ENCODE measurements at places on chromosomes 4 and X. TPM values are rescaled to one million over a fixed set of nuclear protein-coding genes. Genes with fewer than 3 reads are reported as not detected.

RTL9 gene
- 0.18 TPM for polyA plus RNA-seq

CSAG1 gene
- polyA plus RNA-seq: not detected

- H3K4me1 ChIP-seq: peaks cover 7% of the 10 kb centered on the region
- no peak overlapping the region for H3K4me3 ChIP-seq
- H3K27me3 ChIP-seq: no peaks in the 10 kb centered on the region
- peaks cover 5% of the 10 kb centered on the region for H3K36me3 ChIP-seq
- no peak overlapping the region for H3K27ac ChIP-seq
Measured at GRCh38 chr4:1293991-1294390, 4.3 kb downstream of the MAEA start.

GRCh38 chr4:48664938-48665337 is 115.1 kb downstream of the FRYL start:
- H3K4me3 ChIP-seq: no peak overlapping the region
- no peaks in the 10 kb centered on the region for H3K27me3 ChIP-seq
- H3K36me3 ChIP-seq: no peaks in the 10 kb centered on the region
- H3K27ac ChIP-seq: no peak overlapping the region
- no peak for DNase-seq
- no peaks in the 10 kb centered on the region for H3K4me1 ChIP-seq

POU4F2 gene
- not detected for polyA plus RNA-seq

GRCh38 chr4:84814094-84814750 is 152.3 kb downstream of the WDFY3 start:
- H3K27ac ChIP-seq: peak overlapping the region; percentile 45
- no peaks in the 10 kb centered on the region for H3K27me3 ChIP-seq
- DNase-seq: peak; percentile 91
- no peak overlapping the region for H3K4me3 ChIP-seq
- H3K4me1 ChIP-seq: peaks cover 6% of the 10 kb centered on the region

DNA sequence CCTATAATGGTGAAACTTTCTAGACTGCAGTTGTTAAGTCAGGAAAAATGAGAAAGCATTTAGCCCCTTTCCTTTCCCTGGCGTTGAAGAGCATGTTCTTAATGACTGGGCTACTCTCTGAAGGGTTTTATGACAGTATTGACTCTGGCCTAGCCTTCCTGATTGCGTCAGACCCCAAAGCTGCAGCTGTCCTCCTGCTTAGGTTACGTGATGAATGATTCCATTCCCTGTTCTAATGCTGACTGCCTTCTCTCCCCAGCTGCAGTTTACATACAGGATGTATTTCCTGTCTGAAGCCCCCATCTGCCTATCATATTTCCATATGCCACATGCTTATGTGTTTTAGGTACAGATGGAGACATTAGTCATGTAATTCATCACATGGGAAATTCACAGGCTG is 105.8 kb upstream of the EGFL6 start:
- no peak overlapping the region for H3K4me3 ChIP-seq
- peak; percentile 93 for DNase-seq
- no peaks in the 10 kb centered on the region for H3K27me3 ChIP-seq
- no peaks in the 10 kb centered on the region for H3K36me3 ChIP-seq
- peaks cover 2% of the 10 kb centered on the region for H3K4me1 ChIP-seq

DNA sequence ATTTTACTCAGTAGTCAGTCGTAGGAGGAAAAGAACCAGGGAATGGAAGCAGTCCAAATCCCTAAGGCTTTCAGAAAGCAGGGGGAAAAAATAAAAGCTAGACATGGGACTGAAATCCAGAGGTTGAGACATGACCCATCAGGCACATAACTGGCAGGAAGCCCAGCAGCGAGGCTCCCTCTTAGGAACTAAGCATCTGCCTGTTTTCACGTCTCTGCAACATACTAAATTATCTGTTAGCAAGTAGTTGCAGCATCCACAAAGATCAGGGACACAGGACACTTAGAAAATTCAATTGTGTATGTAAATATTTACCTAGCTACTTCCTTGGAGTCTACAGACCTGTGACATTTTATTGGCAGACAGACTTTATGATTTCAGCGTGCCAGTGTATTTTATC is 118.0 kb upstream of the EDNRA start:
- peak; percentile 42 for DNase-seq
- no peaks in the 10 kb centered on the region for H3K27me3 ChIP-seq
- H3K27ac ChIP-seq: no peak overlapping the region
- no peaks in the 10 kb centered on the region for H3K36me3 ChIP-seq
- H3K4me3 ChIP-seq: no peak overlapping the region

GPRIN3 gene
- polyA plus RNA-seq: 0.01 TPM

SUPT20HL2 gene
- polyA plus RNA-seq: not detected

DNA sequence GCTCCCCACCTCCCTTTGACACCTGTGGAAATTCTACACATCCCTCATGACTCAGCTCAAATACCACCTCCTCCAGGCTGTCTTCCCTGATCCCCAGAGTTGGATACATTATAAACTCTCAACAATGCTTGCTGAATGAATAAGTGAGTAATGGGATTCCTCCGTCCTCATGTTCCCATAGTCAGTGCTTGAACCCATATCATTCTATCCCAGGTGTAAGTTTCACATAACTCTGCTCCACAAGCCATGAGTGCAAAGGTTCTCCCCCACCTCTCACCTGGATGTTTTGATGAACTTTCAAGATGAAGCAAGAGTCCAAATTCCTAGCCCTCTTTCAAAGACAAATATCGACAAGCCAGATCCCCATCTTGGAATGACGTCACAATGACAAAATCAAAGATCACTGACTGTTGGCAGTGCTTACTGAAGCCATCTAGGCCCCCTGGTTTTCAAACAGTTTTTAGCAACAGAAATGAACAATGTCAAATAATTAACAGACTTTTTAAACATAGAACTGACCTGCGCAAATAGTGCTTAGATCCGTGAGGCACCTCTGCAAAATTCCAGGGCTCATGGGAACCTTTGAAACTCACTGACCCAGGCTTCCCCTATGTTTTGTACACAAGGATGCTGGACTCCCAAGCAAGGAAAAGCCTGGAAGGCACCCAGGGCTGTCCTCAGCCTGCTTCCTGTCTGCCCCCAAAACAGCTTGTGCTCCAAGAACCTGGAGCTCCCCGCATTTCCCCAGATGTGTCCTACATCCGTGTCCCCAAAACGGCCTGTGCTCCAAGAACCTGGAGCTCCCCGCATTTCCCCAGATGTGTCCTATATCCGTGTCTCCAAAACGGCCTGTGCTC is 4.0 kb downstream of the SLC2A9 start:
- peaks cover 4% of the 10 kb centered on the region for H3K4me1 ChIP-seq
- no peak overlapping the region for H3K27ac ChIP-seq
- DNase-seq: no peak
- no peaks in the 10 kb centered on the region for H3K36me3 ChIP-seq

DNA sequence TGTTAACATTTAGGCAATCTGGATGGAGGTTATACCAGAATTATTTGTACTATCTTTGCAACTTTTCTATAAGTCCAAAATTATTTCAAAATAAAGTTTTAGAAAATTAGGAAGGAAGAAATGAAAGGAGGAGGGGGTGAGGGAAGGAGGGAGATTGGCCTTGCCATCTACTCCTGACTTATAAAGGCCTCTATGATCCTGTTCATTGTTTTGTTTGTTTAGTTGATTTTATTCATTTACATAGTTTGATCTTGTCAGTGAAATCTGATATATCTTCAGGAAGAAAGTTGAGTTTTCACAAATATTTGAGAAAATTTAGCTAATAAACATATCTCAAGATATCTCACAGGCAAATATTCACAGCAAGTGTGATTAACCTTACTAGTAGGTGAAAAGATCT is 189.3 kb upstream of the NOCT start:
- H3K27ac ChIP-seq: no peak overlapping the region
- no peaks in the 10 kb centered on the region for H3K4me1 ChIP-seq
- DNase-seq: no peak
- H3K27me3 ChIP-seq: peaks cover 3% of the 10 kb centered on the region
- H3K36me3 ChIP-seq: no peaks in the 10 kb centered on the region

UGT2B7 gene
- not detected for polyA plus RNA-seq

AREG gene
- polyA plus RNA-seq: 0.50 TPM

DNA sequence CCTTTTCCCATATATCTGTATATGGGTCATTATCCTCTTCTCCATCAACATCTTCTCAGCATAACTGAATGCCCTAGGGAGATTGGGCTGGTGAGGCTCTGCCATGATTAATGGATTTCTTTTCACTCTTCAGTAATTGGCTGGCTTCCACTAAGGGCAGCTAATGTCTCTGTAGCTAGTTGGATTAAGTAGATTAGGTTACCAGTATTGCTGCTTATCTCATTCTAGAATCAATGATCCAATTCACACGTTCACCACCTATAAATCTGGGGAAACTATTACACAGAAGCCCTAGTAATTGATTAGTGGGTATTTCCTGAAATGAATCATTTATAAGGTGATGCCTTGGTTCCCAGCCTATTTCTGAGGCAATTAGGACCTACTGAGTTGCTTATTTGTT is 94.8 kb downstream of the KDR start:
- no peak overlapping the region for H3K4me3 ChIP-seq
- DNase-seq: no peak
- no peak overlapping the region for H3K27ac ChIP-seq
- H3K36me3 ChIP-seq: no peaks in the 10 kb centered on the region
- no peaks in the 10 kb centered on the region for H3K27me3 ChIP-seq
- H3K4me1 ChIP-seq: no peaks in the 10 kb centered on the region

DNA sequence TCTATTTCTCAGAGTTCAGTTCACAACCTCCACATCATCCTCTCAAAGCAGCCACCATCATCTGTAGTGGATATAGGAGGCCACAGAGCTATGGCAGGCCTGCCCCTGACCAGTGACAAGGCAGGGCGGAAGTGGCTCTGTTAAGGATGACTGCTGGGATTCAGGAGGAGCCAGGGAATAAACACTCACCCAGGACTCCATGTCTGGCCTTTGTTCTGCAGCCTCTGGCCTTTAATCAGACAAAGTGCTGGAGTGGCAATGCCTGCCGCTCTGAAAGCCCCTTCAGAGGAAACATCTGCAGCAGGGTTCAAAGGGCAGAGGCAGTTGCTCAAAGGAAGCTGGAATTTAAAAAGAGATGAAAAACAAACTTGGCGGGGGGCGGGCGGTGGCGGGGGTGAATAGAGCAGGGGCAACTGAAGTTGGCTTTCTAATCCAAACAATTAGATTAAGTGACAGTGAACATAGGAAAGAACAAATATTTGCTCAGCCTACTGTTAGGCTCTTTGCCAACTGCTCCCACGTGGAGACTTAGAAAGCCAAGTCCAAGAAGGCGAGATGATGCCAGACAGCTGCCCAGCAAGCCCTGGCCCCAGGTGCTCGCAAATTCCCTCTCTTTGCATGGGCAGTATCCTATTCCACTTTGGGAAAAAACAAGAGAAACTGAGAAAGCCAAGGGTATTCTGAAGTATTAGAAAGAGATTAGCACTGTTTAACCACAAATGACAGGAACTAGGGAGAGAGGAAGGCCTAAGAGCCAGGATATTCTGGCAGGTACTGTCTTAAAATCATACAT is 5.5 kb downstream of the MPP1 start:
- H3K36me3 ChIP-seq: no peaks in the 10 kb centered on the region
- H3K27ac ChIP-seq: peak overlapping the region; percentile 82
- H3K4me3 ChIP-seq: no peak overlapping the region
- H3K27me3 ChIP-seq: no peaks in the 10 kb centered on the region

GRCh38 chrX:110046001-110046400 is 43.1 kb downstream of the TMEM164 start:
- no peaks in the 10 kb centered on the region for H3K4me1 ChIP-seq
- no peaks in the 10 kb centered on the region for H3K27me3 ChIP-seq
- no peak for DNase-seq
- no peaks in the 10 kb centered on the region for H3K36me3 ChIP-seq
- H3K4me3 ChIP-seq: no peak overlapping the region

DNA sequence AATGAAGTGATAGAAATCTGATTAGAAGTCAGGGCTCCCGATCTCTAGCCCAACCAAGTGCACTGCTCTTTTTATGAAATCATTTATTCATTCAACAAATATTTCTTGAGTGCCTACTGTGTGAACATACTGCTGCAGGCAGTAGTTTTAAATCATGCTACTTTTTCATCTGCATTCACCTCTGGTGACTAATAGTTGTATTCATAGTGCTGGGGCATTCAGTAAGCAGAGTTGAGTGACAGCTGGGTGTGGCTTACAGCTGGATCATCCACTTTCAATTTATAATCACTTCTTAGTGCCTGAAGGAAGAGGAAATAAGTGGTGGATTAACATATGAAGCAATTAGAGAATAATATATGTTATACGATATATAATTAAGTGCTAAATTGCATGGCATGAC is 94.1 kb upstream of the HPRT1 start:
- H3K27ac ChIP-seq: no peak overlapping the region
- no peaks in the 10 kb centered on the region for H3K27me3 ChIP-seq
- H3K36me3 ChIP-seq: no peaks in the 10 kb centered on the region
- no peaks in the 10 kb centered on the region for H3K4me1 ChIP-seq
- no peak for DNase-seq

DNA sequence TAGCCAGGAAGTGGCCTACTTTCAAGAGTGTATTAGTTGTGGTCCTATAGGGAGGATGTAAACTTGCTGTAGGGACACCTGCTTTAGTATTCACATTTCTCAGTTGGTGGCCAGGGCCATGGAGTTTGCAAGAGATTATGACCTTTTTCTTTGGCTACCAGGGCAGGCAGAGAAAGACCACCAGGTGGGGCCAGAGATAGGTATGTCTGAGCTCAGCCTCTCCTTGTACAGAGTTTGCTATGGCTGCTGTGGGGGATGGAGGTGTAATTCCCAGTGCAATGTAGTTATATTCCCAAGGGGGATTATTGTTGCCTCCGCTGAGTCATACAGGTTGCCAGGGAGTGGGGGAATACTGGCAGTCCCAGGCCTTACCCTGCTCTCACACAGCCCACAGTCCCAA is 26.3 kb upstream of the DACH2 start:
- H3K27me3 ChIP-seq: no peaks in the 10 kb centered on the region
- no peak overlapping the region for H3K4me3 ChIP-seq
- no peaks in the 10 kb centered on the region for H3K36me3 ChIP-seq
- H3K4me1 ChIP-seq: no peaks in the 10 kb centered on the region
- no peak overlapping the region for H3K27ac ChIP-seq
- no peak for DNase-seq

GRCh38 chr4:86338521-86338920 is 21.3 kb downstream of the MAPK10 start:
- H3K27ac ChIP-seq: no peak overlapping the region
- H3K36me3 ChIP-seq: no peaks in the 10 kb centered on the region
- H3K27me3 ChIP-seq: no peaks in the 10 kb centered on the region
- DNase-seq: peak; percentile 41
- no peak overlapping the region for H3K4me3 ChIP-seq

GRCh38 chr4:123121241-123121907 is 199.0 kb upstream of the NUDT6 start:
- no peaks in the 10 kb centered on the region for H3K27me3 ChIP-seq
- DNase-seq: peak; percentile 40
- no peak overlapping the region for H3K4me3 ChIP-seq
- no peaks in the 10 kb centered on the region for H3K4me1 ChIP-seq

GRCh38 chr4:27145597-27145996 is 285.0 kb downstream of the STIM2 start:
- DNase-seq: peak; percentile 7
- H3K27ac ChIP-seq: no peak overlapping the region
- H3K4me3 ChIP-seq: no peak overlapping the region
- H3K27me3 ChIP-seq: no peaks in the 10 kb centered on the region

Measured in fibroblast of lung (primary cell).